Stimulated activated CD8-positive, alpha-beta memory T cell treated with anti-CD3 and anti-CD28 coated beads, Interleukin-7, amount 100 ng/mL, for 24 hours (primary cell): ENCODE measurements at places on chromosomes 5 and 9.

DNA sequence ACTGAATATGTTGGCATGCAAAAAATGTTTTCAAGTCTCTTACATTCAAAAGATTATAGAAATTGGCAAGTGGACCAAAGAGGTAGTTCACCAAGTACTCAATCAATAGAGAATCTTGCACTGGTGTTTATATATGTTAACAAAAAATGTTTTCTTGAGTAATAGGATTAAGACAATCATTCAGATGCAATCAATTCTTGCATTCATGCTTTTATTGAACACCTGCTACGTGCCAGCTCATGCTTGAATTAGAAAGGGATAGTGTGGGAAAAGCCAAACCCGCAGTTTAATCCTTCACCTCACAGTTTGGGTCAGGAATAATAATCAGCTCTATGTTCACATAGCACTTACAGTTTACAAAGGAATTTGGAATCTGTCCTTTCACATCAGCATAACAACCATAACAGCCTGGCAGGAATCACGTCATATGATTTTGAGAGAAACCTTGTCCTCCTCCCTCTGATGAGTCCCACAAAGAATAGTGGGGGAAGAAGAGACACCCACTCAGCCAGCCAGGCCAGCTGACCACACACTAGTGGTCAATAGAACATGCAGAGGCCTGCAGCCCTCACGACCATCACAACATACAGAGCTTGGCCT, 36.8 kb upstream of the FRRS1L start:
- DNase-seq = no peak

GRCh38 chr9:98766586-98766985, 29.8 kb downstream of the ANKS6 start:
- no peak for DNase-seq

GRCh38 chr5:133230823-133231578, 179.2 kb downstream of the HSPA4 start:
- no peak for DNase-seq

- DNase-seq = no peak
Measured at GRCh38 chr5:127338501-127338900, 47.9 kb downstream of the MEGF10 start.

DNA sequence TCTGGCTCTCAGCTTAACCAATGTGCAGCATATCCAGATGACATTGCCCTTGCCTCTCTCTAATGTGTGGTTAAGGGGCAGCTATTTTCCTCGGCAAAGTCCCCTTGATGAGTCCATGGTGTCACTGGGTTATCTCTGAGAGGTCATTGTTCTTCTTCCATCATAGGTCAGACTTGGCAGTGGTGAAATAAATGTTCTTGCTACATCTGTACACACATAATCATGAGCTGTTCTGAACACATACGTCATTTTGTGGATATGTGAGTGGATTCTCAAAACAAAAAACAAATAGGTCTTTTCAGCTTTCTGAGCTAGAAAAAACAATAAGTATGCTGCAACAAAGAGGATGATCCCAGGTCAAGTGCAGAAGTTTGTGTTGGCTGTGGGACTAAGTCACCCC, 134.7 kb upstream of the PTPN3 start:
- DNase-seq = no peak

GRCh38 chr5:35939639-35940038, 1.2 kb upstream of the CAPSL start:
- no peak for DNase-seq

GRCh38 chr5:933251-933861, 40.7 kb downstream of the TRIP13 start:
- DNase-seq = no peak

GRCh38 chr5:94820488-94820887, 202.0 kb downstream of the SLF1 start:
- no peak for DNase-seq

DNA sequence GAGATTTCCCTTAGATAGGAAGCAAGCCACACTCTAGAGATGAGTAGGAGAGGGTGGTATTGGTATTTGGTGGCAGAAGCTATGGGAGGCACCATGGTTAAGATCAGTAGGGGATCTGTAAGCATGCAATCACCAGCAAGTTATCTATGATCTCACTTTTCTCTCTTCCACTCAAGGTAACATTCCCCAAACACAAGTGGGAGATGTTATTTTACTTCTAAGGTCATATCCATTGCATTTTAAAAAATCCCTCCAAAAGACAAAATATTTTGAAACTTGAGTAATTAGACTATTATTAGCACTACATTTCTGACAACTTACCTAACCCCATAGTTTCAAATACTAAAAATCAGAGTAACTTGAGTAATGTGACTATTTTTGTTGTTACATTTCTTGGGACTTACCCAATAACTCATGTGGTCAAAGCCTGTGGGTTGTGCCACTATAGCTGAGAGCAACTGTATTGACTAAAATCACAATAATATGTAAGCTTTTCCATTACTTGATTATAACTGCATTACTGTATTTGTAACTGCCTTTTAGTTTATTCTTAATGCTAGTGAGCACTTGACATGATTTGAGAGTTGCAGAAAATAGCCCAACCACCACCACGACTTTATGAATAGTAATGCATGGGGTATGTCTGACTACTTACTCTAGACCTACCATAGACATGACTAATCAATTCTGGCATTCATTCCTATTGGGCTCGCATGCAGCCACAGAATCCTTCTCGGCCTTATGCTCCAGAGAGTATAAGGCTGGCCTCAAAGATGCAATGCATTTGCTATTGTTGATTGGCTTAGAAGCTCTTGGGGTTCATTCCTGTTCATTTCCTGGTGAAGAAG, 264.7 kb downstream of the TRIM32 start:
- DNase-seq = no peak
